ENCODE measurements at places on chromosomes 7 and 10.
A peak's percentile ranks its signal among the peaks of the same experiment; 100 is the strongest.

GRCh38 chr7:42347616-42348015 lies 110.6 kb upstream of the GLI3 start:
- no peak for DNase-seq

DNA sequence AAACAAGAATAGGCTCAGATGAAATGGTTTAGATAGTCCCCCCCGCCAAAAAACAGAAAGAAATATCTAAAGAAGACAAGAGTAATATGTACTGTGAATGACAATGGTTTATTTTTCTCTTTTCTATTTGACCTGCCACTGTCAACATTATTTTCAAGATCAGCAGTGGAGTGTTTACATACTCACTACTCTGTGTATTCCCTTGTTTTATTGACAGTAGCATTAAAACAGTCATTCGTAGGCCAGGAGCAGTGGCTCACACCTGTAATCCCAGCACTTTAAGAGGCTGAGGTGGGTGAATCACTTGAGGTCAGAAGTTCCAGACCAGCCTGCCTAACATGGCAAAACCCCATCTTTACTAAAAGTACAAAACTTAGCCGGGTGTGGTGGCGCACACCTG lies 245.3 kb upstream of the SLC26A5 start:
- DNase-seq: no peak

DNA sequence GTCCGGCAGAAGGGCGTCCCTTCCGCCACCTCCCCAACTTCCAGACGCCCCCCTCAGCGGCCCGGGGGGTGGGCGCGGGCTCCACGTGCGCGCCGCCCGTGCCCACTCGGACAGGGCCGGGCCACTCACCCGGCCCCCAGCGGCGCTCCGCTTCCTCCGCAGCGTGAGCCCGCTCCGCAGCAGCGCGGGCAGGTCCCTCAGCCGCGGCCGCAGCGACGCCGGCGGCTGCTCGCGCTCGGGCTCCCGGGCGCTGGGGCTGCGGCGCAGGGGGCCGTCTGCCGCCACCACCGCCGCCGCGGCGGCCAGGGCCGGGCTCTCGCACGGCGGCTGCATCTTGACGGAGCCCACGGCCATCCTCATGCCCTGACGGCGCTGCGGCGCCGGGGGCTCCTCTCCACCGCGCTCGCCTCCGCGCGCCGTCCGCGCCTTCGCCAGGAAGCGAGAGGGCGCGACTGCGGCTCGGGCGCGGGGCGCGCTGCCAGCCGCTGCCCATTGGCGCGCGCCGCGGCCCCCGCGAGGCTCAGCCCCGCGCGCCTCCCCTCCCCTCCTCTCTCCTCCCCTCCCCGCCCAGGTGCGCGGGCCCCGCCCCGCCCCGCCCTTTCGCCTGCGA lies at the start of gene RAPGEF5:
RAPGEF5 (minus strand) TSS at position 454 of the 610 bp plus-strand sequence; CDS start at position 360, 94 bp downstream.
- DNase-seq: peak; percentile 6

GRCh38 chr10:83605783-83606630 lies 533.3 kb upstream of the GHITM start:
- no peak for DNase-seq

DNA sequence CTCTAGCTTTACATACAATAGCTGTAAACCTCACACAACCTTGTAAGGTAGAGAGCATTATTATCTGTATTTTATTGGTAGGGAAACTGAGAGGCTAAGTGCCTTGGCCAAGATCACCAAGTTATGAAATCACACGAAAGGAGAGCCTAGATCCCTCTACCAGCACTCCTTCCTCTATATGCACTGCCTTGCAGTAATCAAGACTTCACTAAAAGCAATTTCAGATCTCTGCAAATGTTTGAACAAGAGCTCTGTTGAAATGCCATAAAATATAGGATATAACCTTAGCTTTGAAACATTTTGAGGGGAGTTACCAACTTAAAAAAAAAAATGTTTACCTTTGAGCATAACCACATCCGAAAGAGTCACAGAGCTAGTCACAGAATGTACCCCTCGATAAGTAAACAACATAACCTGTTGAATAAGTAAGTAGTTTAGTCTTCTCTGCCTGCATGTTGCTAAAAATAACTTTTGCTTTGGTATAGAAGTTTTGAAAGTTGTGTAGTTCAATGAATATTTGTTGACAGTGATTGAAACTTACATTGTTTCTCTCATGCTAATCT lies 709.4 kb downstream of the AUTS2 start:
- no peak for DNase-seq

DNA sequence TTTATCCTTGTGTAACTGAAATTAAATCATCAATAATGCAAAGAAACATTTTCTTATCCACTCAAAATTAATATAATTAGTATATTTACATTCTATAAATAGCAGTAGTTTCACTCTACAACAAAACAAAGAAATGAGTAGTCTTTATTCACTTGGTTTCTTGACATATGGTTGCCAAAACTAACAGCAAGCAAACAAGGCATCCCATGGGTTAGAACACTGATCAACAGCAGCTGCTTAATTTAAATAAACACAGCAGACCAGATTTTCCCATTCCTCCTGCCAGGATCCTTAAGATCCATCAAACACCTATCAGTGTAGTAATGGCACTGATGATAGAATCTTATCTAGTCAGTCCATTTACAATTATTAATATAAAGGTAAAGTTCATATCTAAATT lies 22.1 kb downstream of the NCAPG2 start:
- no peak for DNase-seq

GRCh38 chr10:132589681-132590080 lies 52.1 kb downstream of the INPP5A start:
- no peak for DNase-seq

- DNase-seq: no peak
Measured at GRCh38 chr7:80924090-80924489, 5.2 kb upstream of the SEMA3C start.

- peak; percentile 49 for DNase-seq
Measured at GRCh38 chr10:45418849-45419675, 45.0 kb downstream of the ALOX5 start.

DNA sequence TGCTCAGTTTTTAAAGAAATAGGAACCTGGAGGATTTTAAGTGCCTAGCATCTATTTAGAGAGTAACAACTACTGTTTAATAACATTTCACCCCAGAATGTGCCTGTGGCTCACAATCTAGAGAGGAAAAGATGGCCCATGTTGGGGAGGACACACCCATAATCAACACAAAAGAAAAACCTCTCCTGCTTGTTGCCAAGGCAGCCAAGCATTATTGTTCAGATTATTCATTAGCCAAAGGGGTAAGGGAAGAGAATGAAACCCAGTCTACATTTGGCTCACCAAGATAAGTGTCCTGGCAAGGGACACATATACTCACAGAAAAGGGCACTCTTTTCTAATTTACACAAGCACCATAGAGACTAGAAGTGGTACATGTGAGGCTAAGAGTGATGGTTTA lies 17.7 kb upstream of the IFIT1B start:
- DNase-seq: no peak

GRCh38 chr7:40711706-40712105 lies 576.9 kb downstream of the SUGCT start:
- DNase-seq: no peak

- DNase-seq: no peak
Measured at GRCh38 chr7:70239918-70240317, 641.6 kb downstream of the AUTS2 start.

GRCh38 chr10:1174022-1174421 lies 117.8 kb downstream of the WDR37 start:
- DNase-seq: no peak

DNA sequence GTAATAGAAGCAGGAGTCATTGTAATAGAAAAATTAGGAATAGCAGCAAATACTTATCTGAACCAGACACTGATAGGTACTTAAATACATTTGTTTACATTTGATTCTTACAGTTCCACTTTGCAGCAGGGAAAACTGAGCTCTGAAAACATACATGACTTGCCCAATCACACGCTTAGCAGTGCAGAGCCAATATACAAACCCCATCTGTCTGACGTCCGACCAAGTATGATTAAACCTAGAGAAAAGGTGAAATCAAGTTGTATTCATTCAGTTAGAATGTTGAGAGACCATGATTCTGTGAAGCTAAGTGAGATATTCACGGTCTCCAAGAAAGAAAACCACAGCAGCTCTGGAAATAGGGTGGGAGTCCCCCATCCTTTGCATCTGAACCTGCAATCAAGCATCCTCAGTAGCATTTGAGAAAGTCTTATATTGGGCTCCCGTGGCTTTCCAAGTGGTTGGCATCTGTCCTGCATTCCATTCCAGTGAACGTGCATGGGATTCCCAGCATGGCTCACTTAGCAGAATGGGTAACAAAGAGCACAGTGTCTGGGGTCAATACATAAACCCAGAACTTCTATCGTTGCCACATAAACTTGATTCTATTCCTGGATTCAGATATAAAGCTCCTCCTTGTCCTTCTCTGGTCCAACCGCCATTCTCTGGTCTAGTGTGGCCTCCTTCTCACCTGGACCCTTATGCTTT lies 148.7 kb upstream of the RSU1 start:
- peak; percentile 99 for DNase-seq

DNA sequence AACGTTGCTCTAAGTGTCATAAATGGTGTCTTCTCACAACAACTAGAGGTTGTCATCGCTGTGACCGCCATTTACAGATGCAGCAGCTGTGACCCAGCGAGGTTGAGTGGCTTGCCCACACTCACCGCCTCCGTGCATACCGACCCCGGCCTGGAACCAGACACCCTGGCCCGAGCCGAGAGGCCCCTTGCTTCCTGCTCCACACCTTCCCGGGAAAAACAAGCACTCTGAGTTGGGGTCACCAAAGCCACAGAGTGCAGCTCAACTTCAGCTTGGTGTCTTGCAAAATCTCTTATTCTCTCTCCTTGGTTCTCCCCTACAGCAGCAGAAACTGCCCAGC lies 115.7 kb upstream of the PPP2R2D start:
- no peak for DNase-seq

- no peak for DNase-seq
Measured at GRCh38 chr7:100209493-100209892, 10.3 kb upstream of the PVRIG start.

DNA sequence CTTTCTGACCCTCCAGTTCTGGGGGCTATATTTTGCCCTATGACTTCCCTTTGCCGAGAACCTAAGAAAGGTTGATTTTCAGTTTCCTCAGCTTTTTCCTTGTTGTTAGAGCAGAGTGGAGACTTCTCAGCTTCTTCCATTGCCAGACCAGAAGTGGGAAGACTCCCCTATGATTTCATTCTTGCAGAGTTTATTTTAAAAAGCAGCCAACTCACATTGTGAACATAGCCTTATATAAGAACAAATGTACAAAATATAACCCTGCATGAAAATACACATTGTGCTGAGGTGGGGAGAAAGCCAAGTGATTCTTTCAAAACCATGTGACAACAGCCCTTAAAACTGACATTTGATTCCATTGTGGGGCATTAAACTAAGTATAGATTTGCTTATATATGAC lies 33.8 kb upstream of the FZD8 start:
- DNase-seq: no peak

- no peak for DNase-seq
Measured at GRCh38 chr7:95630702-95631458, 34.6 kb upstream of the PDK4 start.

GRCh38 chr7:29487424-29487823 lies 76.2 kb upstream of the PRR15 start:
- DNase-seq: no peak

DNA sequence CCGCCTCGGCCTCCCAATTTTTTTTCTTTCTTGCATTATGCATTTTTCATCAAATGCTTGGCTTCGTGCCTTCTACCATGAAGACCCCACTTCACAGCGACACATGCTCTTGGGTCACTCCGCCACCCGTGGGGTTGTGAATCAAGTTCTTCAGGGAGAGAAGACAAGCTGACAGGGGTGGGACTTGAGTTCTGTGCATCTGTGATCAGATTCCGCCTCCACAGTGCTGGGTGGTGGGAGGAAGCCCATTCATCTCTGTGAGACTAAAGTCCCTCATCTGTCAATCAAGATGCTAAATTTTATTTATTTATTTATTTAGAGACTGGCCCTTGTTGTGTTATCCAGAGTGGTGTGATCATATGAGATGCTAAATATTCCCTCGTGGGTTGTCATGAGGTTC lies 333.0 kb downstream of the DPP6 start:
- no peak for DNase-seq

- no peak for DNase-seq
Measured at GRCh38 chr7:107668296-107668695, 7.7 kb downstream of the SLC26A4 start.

DNA sequence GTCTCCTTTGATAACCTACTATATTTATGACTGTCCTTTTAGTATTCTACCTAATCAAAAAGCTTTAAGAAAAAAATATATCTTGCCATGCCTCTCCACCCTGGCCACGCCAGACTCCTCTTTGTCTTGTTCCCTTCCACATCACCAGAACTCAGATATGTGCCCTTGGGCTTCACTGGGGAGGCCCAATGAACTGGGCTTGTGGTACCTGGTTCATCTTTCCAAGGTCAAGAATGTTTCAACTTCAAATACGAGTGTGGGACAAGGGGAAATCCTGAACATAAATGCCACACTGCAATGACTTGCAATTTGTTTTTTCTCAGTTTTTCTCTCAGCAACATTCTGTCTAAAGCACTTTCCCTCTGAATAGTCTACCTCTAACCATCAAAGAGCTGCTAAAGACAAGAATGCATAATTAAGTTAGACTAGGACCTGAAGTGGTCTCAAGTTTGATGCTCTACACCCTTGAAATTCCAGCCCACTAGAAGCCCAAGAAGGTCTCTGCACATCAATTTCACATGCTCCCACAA lies 9.9 kb downstream of the ERCC6 start:
- DNase-seq: no peak

All from fibroblast of skin of right biceps (primary cell).